Hindlimb muscle (tissue), 1 donor: ENCODE measurements at places on chromosomes 16 and 17. TPM values are rescaled to one million over a fixed set of nuclear protein-coding genes. Genes with fewer than 3 reads are reported as not detected.
A peak's percentile ranks its signal among the peaks of the same experiment; 100 is the strongest.

The ZNF423 gene
- polyA plus RNA-seq = 34.5 TPM

The TP53TG3C gene
- polyA plus RNA-seq = not detected

The TRIM16 gene
- 45.5 TPM for polyA plus RNA-seq

The CPHXL2 gene
- polyA plus RNA-seq = 0.15 TPM

DNA sequence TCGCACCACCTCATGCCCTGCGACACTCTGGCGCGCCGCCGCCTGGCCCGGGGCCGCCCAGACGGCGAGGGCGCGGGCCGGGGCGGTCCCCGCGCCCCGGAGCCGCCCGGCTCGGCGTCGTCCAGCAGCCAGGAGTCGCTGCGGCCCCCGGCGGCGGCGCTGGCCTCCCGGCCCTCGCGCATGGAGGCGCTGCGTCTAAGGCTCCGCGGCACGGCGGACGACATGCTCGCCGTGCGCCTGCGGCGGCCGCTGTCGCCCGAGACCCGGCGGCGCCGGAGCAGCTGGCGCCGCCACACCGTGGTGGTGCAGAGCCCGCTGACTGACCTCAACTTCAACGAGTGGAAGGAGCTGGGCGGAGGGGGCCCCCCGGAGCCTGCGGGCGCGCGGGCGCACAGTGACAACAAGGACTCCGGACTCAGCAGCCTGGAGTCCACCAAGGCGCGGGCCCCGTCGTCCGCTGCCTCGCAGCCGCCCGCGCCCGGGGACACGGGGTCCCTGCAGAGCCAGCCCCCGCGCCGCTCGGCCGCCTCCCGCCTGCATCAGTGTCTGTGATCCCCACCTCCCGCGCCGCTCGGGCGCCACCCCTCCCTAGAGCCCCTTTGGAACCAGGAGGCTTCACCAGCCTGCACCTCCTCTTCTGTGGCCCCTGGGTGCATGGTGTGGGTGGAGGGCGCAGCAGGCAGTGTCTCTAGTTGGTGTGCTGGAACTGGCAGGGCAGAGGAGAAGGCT, 82.3 kb downstream of the ARHGAP23 start:
- peak; percentile 64 for DNase-seq

DNA sequence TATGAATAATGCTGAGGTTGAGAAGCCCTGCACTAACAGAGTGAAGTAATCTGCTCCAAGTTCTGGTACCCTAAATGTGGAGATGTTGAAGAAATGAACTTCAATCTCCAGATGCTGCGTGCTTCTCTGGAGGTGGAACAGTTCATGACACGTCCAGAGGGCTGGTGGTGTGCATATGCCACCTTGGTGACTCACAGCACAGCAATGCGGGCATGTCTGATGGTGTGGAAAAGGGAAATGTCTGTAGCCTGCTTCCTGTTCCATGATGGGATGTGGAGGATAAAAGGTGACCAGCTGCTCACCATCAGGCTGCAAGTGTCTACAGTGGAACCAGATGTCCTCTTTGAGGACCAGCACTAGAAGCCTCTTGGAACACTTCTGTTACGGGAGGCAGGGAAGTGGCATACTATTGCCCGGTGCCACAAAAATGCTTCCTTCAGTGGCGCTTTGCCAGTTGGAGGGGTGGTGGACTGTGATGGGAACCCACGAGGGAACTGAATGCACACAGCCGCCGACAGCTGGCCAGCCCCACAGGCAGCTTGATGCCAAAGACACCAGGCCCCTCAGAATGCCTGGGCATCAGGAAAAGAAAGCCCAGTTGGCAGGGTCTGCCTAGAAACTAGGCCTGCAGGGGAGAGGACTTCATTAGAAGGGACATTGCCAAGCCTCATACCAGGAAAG, 19.9 kb downstream of the SNX11 start:
- no peak for DNase-seq

DNA sequence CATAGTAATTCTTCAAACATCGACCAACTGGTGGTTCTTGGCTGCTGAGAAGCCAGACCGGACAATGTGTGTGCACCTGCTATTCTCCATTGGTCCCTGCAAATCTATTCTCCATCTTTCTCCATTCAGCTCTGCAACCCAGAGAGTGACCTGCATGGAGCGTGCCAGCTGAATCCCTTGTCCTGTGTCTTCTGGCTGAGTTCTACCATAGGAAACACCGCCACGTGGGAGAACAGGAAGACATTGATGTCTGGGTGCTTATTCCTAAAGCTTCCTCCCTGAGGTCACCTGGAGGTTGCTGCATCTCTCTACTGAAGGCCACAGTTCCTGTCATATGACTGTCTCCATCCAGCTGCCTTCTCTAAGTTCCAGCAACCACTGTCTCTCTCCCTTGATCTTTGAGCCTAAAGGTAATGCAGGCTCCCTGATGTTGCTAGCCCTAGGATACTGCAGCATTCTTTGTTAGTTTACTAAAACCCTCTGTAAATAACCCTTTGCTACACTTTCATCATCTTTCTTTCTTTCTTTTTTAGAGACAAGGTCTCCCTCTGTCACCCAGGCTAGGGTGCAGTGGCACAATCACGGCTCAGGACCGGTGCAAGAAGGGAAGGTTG, 10.6 kb upstream of the SMG1 start:
- no peak for DNase-seq

GRCh38 chr16:1427473-1428461, 3.1 kb upstream of the PERCC1 start:
- DNase-seq = no peak

DNA sequence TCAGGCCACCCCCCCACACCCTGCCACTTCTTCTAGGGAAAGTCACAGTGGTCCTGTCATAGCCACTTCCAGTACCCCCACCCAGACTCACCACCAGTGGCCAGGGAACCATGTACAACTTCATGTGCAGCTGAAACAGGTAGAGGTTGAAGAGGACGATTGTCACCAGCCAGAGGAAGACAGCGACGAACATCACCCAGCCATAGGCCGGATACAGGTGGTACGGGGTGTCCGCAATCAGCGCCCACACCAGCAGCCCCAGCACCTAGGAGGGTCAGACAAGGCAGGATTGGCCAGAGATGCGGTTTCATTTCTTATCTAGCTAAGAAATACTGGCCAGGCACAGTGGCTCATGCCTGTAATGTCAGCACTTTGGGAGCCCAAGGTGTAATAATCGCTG, 16.7 kb downstream of the ARL2BP start:
- no peak for DNase-seq

- DNase-seq = no peak
Measured at GRCh38 chr16:75486014-75486675, 9.1 kb downstream of the CHST6 start.

GRCh38 chr17:77107506-77108433, 33.0 kb upstream of the SEC14L1 start:
- DNase-seq = no peak

DNA sequence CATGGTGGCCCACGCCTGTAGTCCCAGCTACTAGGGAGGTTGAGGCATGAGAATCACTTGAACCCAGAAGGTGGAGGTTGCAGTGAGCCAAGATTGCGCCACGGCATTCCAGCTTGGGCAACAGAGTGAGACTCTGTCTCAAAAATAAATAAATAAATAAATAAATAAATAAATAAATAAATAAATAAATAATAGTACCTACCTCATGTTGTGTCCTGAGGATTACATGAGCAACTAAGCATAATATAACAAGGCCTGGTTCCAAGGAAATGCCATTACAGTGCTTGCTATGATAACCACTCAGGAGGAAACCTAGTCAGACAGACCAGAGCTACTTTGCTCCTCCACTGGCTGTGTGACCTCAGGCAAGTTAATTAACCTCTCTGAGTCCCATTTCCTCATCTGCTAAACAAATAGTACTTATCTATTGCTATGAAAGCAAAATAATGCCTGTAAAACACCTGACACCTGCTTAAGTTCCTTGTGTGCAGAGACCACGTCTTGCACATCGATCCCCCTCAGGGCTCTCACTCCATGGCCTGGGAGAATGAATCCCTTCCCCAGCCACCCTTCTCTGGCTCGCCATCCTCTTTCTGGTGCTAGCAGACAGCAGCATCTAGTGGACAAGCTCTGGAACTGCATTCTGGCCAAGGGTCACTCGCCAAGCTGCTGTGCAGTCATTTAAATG, 7.5 kb downstream of the EPOP start:
- peak; percentile 68 for DNase-seq

DNA sequence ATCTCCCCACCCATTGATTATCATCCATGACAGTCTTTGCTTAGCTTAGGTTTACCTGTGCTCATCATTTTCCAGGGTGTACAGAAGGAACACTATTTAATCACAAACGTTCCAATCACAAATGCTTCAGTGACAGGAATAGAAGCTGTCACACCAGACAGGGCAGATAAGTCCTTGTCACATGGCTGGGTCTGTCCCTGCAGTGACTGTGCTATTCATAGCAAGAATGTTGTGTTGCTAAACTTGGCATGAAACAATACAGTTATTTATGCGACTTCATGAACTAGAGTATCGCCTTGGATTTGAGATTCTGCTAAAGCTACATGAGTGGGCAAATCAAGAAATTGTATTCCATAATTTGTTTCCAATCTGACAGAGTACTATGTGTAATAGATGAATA, 108.4 kb downstream of the CDH13 start:
- DNase-seq = no peak

DNA sequence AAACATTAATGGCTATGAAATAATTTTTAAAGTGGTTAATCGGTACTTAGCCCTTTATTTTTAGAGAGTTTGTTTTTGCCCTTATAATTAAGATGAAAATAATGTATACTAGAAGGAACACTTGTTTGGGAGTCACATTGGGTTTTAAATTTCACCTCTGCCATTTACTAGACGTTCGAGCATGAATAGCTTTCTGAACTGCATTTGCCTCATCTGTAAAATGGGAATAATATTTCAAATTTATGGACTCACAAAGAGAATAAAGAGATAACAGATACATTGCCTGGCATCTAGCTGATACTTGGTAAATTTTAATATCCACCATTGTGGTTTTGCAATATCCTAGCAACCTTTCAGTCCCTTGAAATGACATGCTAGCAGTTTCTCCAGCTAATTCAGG, 36.6 kb downstream of the TNRC6A start:
- no peak for DNase-seq

- no peak for DNase-seq
Measured at GRCh38 chr17:66684261-66684660, 150.7 kb upstream of the CACNG5 start.

- DNase-seq = no peak
Measured at GRCh38 chr17:8794636-8795035, 4.5 kb downstream of the MFSD6L start.
